ENCODE measurements at places on chromosomes 2 and 18. TPM values are rescaled to one million over a fixed set of nuclear protein-coding genes. Genes with fewer than 3 reads are reported as not detected.

DNA sequence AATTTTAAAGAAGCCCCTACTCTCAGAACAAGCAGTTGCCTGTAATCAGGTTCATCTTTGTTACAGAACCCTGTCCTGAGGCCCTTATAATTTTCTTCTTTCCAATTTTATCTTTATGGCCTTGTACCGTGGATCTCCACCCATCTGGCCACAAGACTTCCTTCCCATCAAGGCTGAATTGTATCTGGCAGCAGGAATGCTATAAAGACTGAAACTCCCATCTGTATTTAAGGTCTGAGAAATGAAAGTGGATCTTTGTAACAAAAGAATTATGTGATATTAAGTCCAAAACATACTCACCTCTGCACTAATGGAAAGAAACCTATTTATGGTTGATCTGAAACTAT lies 91.8 kb downstream of the METTL8 start:
- H3K4me1 ChIP-seq, result peaks cover 8% of the 10 kb centered on the region
- no peak overlapping the region for H3K27ac ChIP-seq
- no peak overlapping the region for H3K4me3 ChIP-seq
- no peak for DNase-seq
- no peaks in the 10 kb centered on the region for H3K27me3 ChIP-seq

DNA sequence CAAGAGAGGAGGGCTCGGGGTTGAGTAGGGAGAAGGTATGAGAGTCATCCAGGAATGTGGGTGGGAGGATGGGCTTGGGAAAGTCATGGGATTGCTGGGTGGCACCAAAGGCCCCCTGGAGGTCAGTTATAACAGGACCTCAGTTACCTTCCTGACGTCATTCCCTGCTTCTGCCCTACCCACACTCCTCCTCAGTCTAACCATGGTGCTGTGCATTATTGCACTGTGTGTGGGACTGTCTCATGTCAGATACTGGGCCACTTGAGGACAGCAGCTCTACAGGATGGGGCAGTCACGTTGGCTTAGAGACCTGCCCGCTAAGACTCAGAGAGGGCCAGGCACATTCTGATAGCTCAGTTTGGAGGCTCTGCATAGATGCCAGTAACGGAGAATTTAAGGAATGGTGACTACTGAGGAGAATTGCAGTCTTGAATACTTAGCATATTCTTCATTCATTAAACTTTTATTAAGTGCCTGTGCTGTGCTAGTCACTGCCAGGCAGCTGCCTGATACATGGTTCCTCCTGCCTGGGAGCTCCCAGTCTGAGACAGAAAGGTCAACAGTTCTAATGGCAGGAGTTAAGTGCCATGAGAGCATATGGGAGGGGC lies 90.5 kb downstream of the LAMA3 start:
- H3K36me3 ChIP-seq, result no peaks in the 10 kb centered on the region
- H3K27me3 ChIP-seq, result peaks cover 5% of the 10 kb centered on the region
- no peak for DNase-seq
- no peaks in the 10 kb centered on the region for H3K4me1 ChIP-seq
- H3K27ac ChIP-seq, result no peak overlapping the region

DNA sequence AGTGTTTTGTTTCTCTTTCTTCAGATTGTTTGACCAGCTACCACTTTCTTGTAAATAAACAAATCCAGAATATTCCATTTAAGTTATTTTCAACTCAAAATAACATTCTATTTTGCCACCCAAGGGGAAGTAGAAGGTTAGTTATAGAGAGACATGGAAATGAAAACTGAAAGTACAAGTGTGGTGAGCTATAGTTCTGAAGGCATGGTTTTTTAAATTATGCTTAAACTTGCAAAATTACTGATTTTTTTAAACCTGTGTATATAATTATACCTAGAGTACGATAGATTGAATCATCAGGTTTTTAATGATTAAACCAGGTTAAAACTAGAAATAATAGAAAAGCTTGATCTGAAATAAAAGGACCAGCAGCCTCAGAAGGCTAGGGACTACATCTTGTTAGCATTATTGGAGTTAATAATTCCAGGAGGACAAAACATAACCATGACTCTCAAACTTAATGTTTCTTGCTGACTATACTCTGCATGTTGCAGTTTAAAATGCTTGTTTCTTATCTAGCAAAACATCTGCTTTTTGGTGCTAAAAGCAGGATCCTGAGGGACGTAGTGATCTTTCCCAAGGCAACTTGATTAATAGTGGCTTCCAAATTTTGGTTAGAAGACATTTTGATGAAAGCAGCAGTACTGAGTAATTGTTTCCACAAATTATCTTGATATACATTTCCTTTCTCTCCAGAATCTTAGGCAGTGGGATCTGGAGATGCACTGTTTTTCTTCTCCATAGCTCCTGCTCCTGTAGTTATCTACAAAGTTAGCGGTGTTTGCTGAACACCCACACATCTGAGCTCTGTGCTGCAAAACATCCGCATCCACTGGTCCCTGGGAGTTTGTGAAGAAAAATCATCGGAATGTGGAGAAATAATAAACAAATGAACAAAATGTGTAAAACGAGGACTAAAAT lies 327.2 kb upstream of the PKDCC start:
- H3K27ac ChIP-seq, result no peak overlapping the region
- H3K36me3 ChIP-seq, result no peaks in the 10 kb centered on the region

DNA sequence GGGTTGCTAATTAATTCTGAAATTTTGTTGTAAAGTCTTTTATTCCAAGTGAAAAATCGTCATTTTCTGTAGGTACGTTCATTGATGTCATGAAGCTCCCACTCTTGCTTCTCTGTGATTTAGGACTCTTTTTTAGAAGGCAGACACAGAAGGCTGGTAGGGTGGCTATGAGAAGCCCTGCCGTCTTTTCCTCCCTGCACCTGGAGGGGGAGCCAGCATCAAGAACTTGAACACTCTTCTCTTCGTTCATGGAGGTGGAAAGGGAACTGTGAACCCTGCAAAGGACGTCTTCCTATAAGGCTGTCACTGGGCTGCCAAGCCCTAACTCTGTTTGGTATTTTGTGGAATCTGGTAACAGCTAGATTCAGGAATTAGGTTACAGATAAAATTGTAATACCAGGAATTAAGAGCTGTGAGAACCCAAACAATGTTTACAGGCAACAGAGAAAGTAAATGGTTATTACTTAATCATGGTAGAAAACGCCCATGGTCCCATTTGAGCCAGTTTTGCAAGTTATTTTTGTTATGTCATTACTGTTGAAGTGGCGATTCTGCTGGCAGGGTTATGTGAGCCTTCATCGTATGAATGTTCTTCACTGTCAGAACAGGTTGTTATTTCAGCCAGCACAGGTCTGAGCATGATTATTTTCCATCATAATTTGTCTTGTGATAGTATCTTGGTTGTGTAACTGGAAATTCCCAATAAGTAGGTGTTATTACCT lies 112.2 kb downstream of the OSBPL6 start:
- no peaks in the 10 kb centered on the region for H3K27me3 ChIP-seq
- H3K4me1 ChIP-seq, result no peaks in the 10 kb centered on the region
- no peak overlapping the region for H3K27ac ChIP-seq
- no peaks in the 10 kb centered on the region for H3K36me3 ChIP-seq

DNA sequence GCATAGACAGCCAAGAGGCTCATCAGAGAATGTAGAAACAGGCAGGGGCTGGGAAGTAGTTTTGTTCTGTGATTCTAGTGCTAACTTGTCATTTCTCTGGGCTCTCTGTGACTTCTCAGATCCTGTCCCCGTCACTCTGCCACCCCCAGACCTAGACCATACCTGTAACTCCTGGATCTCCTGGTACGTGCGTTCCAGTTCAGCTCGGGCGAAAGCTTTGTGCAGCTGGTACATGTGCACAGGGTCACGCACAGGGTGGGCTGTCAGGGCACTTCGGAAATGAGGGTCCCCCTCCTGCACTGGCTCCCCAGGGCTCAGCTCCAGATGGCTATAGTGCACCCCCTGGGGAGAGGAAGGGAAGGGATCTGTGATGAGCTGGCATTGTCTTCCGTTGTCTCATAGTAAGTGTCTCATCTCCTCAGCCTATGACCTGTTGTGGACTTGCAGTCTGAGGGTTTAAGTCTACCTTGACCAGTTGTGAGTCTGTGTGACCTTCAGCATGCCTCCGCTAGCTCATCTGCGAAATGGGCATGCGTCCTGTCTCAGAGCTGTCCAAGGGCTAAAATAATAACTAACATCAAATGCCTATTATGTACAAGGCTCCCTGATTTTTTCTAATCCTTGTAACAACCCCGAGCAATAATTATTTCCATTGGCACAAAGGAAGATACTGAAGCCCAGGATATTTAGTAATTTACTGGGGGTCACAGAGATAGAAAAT lies 2.7 kb downstream of the CHPF start:
- H3K4me1 ChIP-seq, result peaks cover 73% of the 10 kb centered on the region
- no peak for DNase-seq
- H3K27me3 ChIP-seq, result no peaks in the 10 kb centered on the region
- H3K4me3 ChIP-seq, result no peak overlapping the region
- H3K36me3 ChIP-seq, result peaks cover 35% of the 10 kb centered on the region
- no peak overlapping the region for H3K27ac ChIP-seq

GRCh38 chr2:224904381-224904780 lies 137.9 kb downstream of the DOCK10 start:
- no peaks in the 10 kb centered on the region for H3K27me3 ChIP-seq
- DNase-seq, result no peak
- H3K27ac ChIP-seq, result no peak overlapping the region
- no peaks in the 10 kb centered on the region for H3K4me1 ChIP-seq

Gene CNNM4
- 6.3 TPM for total RNA-seq

Gene SPP2
- total RNA-seq, result not detected

- H3K4me3 ChIP-seq, result no peak overlapping the region
- H3K4me1 ChIP-seq, result no peaks in the 10 kb centered on the region
- peaks cover 5% of the 10 kb centered on the region for H3K27me3 ChIP-seq
- no peaks in the 10 kb centered on the region for H3K36me3 ChIP-seq
- DNase-seq, result no peak
These were observed 59.0 kb upstream of the SALL3 start for GRCh38 chr18:78920456-78921138.

- H3K36me3 ChIP-seq, result no peaks in the 10 kb centered on the region
- H3K27ac ChIP-seq, result no peak overlapping the region
- no peaks in the 10 kb centered on the region for H3K27me3 ChIP-seq
- no peak overlapping the region for H3K4me3 ChIP-seq
These were observed 189.8 kb downstream of the RBM43 start for GRCh38 chr2:151071906-151072305.

Gene IL1R1
- total RNA-seq, result 2.5 TPM
